ENCODE measurements at places on chromosomes 4 and X.

GRCh38 chr4:654503-654845, 19.6 kb downstream of the ATP5ME start:
- DNase-seq: no peak

- no peak for DNase-seq
Measured at GRCh38 chrX:155148724-155149537, 67.3 kb upstream of the VBP1 start.

GRCh38 chrX:53089224-53089842, 4.6 kb upstream of the KANTR start:
- no peak for DNase-seq

GRCh38 chr4:160286051-160286450, 1183.2 kb downstream of the RAPGEF2 start:
- no peak for DNase-seq

DNA sequence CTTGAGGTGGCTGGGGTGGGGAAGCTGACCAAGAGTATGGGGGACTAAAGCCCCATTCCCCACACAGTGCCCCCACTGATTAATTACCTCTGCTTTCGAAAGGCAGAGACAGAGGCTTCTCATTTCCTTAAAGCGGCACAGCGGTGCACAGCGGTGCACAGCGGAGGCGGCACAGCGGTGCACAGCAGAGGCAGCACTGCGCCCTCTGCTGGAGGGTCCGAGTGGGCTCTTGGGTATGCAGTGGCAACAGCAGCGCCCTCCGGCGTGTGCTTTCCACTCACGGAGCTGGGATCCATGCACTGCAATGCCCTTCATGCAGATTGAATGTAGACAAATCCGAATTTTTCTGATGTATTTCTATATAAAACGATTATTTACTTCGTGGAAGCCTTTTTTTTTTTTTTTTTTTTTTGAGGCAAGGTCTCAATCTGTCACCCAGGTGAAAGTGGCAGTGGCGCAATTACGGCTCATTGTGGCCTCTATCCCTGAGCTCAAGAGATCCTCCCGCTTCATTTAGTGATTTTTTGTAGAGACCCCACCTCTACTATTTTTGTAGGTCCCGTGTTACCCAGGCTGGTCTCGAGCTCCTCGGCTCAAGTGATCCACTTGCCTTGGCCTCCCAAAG, 19.7 kb upstream of the PRPS2 start:
- peak; percentile 37 for DNase-seq

GRCh38 chr4:151182455-151182996, 83.1 kb downstream of the RPS3A start:
- no peak for DNase-seq

GRCh38 chr4:133129237-133129636, 19.9 kb upstream of the PCDH10 start:
- DNase-seq: no peak

DNA sequence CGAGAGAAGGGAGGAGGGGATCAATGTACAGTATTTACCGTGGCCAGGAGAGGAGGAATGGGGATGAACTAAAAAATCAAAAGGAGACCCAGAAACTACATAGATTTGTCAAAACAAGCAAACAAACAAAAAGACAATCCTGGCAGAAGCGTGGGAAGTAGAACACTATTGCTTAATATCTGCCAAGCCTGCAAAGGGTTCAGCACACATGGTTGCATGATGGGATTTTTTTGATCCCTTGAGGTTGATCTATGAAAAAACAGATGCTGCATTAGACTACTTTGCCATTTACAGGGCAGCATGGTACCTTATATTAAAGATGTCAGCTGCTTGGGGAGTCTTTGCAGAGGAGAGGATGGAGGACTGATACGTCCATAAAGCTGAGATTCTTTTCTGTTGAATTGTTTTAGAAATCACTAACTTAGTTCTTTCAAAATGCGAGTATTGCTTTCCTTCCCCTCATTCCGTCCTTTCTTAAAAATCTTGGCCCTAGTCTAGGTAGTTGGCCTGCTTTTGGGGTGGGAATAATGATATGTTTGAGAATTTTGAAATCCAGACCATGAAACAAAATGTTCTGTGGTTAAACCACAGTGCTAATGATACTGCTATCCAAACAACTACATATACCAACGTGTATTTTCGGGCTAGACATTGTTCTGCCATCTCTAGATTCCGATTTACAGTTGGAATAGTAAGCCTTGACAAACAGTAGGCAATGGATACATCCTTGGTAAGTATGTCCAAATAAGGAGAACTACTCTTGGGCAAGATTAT, 39.6 kb upstream of the TMEM150C start:
- DNase-seq: no peak

- no peak for DNase-seq
Measured at GRCh38 chrX:119186763-119187162, 49.3 kb upstream of the PGRMC1 start.

- no peak for DNase-seq
Measured at GRCh38 chr4:140870427-140870826, 114.2 kb upstream of the TBC1D9 start.

- no peak for DNase-seq
Measured at GRCh38 chr4:1305781-1306455, 16.2 kb downstream of the MAEA start.

DNA sequence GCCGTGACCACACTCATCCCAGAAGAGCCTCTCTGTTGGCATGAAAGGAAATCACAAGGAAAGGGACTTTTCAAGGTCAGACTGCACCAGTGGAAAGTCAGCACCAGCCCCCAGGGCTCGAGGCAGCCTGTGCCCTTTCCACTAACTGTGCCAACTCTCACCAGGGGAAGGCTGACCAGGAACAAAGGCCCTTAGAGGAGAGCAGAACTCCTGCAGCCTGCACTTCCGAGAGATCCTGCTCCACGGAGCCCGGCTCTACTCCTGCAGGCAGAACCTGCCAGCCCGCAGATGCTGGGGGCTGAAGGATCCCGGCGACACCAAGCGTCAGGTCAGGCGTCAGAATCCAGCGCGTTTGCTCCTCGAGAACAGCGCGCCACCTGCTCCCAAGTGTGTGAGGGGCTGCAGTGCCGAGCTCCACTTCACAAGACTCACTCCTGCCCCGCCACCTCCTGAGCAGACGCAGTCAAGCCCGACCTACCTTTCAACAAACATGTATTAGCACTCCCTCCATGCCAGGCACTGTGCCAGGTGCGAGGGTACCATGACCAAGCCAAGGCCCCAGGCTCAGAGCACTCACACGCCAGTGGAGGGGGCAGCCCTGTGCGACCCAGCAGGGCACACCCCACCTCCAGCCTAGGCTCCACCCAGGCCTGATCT, 13.6 kb upstream of the HELT start:
- DNase-seq: no peak

DNA sequence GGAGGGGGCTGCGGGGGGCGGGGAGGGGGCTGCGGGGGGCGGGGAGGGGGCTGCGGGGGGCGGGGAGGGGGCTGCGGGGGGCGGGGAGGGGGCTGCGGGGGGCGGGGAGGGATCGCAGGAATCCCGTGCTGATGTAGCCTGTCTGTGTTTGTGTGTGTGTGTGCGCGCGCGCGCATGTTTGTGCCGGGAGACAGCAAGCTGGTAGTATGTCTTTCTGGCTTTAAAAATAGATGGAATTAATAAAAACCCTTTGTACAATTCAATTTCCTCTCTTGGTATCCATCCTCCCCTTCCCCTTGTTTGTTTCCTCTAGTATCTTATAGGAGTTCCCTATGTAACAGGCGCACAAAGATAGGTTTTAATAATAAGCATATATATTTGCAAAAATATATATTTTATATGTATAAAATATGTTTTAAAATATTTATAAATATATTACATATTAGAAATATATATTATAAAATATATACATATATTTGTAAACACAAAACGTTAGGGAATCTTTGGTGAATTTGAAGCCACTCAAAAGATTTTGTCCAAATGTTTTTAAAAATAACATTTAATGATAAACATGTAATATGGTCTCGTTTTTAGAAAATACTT, 782 bp downstream of the ARHGAP24 start:
- no peak for DNase-seq

DNA sequence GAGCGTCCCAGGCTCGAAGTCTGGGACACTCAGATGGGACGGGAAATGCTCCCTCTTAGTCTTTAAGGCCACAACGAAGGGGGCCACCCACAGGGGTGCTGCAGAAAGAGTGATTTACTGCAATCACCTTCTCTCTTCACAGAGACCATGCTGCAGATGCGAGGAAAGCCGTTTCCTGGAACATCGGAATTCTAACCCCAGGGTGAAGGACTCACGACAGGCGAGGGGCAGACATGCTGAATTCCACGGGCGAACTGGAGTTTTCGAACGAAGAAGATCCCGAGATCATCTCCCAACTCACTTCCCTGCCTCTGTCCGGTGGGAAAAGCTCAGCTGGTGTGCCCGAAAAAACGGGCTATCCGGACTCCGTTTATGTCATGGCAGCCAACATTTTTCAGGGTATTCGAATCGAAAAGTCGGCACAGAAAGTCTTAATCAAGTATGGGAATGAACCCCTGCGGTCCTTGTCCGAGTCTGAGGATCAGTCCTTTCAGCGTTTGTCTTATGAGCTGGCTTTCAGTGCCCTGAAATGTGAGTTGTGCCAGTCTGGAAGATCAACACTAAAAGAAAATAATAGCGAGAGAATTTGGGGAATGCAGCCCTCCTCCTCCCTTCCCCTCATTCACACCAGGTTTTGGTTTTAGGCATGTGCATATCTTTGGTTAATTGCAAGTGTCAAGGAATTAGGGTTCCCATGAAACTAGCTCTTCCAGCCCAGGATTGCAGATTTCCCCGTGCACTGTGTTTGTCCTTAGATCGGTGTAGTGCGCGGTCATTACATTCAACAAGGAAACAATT, 905 bp downstream of the NSUN7 start:
- no peak for DNase-seq

DNA sequence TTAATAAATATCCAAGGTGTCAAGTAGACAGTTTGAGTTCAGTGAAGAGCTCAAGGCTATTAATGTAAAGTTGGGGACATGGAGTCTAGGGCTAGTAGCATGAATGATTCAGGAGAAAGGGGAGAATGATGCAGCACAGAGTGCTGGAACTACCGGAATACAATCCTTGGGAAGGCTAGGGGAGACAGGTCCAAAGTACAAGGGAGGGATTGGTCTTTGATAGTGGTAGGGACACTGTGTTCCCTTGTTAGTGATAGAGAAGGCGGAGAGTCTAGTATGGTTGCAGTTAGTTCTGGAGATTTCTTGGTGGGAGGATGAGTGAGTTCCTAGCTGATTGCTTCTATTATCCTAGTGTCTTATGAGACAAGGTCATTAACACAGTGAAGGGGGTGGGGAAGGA, 8.7 kb downstream of the GCNA start:
- no peak for DNase-seq

DNA sequence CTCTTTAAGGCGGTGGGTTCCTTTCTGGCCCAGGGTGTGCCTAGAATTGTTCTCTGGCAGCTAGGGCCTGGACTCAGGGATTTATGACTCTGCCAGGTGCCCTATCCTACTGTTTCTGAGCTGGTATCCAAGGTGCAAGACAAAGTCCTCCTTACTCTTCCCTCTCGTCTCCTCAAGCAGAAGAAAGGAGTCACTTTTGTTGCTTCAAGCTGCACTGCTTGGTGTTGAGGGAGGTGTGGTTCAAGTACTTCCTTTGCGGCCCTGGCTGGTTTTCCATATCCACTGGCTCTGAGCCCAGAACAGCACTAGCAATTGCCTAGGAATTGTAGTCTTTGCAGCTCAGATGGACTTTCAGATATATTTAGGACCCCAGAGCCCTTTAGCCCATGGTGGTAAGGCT, 39.3 kb downstream of the RTL3 start:
- no peak for DNase-seq

DNA sequence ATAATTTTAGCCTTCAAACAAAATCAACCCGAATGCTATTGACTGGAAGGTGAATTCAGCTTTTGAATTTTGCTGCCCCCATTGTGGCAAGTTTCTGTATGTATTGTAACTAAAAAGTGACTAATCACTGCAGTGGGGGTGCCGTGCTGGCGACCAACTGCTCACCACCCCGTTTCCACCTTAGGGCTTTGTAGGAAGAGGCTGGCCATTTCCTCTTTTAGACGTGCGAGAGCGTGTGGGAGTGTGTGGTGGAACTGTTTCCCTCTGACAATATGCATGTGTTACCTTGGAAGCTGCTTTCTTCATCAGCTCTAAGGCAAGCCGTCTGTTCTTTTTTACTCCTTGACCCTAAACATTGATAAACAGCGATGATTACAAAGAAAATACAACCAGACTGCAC, 78.8 kb downstream of the SEL1L3 start:
- DNase-seq: no peak

- DNase-seq: no peak
Measured at GRCh38 chr4:145195167-145195952, 15.0 kb upstream of the OTUD4 start.

DNA sequence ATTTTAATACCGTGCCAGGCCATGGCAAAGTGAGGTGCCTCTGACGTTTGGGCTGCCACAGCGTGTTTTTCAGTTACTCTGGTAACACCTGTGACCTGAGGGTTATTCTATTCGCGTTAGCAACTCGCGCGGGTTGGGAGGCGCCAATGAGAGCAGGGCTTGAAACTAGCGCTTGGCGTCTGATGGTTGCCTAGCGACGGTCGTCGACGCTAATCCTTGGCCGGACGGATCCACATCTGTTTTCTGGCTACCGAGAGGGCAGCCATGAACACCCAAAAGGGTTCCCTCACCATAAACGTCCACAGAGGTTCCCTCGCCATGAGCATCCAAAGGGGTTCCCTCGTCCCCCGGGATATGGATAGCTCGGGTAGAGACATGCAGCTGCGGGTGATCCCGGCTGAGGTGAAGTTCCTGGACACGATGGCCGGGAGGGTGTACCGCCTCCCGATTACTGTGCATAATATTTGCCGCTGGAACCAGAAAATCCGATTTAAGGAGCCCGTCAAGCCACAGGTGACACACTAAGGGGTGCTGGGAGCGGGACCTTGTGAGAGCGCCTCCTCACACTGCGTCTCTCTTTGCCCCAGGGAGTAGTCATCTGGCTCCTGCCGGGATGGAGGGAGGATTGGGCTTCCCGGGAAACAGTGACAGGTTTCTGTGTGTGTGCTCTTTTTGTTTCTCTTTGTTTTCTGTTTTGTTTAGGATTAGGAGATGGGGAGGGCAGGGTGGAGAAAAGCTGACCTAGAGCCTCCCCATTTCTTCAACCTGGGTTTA, at the start of gene CFAP47:
Gene CFAP47 (plus strand): TSS at position 199 of the 774 bp plus-strand sequence. CDS start 66 bp downstream, at position 265.
- no peak for DNase-seq

- DNase-seq: no peak
Measured at GRCh38 chr4:174716986-174717770, 111.9 kb downstream of the GLRA3 start.

GRCh38 chrX:9048801-9049200, 14.9 kb upstream of the FAM9B start:
- no peak for DNase-seq

GRCh38 chrX:156004256-156004655, 6.8 kb downstream of the IL9R start:
- DNase-seq: no peak

GRCh38 chr4:101851672-101852071, 61.1 kb downstream of the BANK1 start:
- DNase-seq: no peak
